Head of caudate nucleus (tissue), 42 donors: ENCODE measurements at places on chromosomes 7 and 10.

DNA sequence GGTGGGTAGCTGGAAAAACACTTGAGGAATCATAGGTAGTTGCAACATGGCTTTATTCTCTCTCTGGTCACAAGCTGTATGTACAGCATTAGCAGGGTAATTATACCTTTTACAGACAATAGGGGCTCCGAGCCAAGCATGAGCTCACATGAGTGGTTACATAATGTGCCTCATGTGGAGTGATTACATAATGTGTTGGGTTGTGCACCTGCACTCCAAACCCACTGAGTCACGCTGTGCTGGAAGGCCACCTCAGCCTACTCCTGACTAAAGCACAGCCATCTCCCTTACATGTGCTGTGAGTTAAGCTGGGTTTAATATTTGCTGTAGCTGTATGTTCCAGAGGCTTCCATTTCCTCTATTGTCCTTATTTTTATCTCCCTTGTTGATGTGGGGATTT, 348.7 kb upstream of the SEMA3C start:
- DNase-seq: no peak

DNA sequence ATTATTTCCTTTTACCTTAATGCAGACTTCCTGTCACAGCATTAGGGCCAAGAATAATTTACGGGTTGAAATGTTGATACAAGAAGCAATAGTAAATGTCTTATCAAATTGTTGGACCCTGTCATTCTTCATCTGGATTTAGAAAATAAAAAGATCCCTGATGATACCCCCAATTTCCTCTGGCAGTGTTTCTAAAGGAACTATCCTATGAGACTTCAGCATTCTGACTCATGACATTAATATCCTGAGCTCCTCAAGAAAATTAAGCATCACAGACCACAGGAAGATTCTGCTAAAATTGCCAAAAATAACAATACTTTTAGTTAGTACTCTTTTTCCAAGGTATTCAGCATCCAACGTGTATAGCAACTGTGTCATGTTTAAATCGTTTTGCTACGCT, 490.5 kb upstream of the ANKRD30A start:
- DNase-seq: no peak

- no peak for DNase-seq
Measured at GRCh38 chr7:103987451-103987850, 2.0 kb downstream of the RELN start.

DNA sequence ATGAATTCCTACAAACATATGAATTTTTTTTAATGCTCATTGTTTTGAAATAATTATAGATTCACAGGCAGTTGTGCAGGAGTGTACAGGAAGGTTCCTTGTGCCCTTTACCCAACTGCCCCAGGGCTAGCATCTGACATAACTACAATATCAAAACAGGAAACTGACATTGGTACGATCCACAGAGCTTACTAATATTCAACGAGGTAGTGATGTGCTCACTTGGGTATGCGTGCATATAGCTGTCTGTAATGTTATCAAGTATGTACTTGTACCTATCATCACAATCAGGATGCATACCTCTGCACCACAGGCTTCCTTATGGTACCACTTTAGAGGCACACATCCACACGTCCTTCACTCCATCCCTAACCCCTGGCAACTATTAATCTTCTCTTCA, 68.3 kb downstream of the BMS1 start:
- no peak for DNase-seq

DNA sequence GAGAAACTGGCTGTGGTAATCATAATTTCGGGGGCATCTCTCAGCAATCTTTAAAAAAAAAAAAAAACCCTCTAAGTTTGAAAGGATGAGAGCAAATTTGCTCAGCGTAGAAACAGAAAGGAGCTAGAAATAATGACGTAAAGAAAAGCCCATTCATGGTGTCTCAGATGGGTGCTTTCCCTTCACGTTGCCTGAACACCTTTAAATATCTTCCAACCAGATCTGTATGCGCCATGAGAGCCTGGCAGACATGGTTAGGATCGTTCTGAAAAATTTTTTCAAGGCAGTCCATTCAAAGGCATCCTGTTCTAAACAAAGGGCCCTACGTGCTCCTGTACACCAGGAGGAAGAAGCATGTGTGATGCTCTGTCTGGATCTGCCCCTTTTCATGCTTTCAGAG, 141.2 kb upstream of the C1QL3 start:
- DNase-seq: no peak

DNA sequence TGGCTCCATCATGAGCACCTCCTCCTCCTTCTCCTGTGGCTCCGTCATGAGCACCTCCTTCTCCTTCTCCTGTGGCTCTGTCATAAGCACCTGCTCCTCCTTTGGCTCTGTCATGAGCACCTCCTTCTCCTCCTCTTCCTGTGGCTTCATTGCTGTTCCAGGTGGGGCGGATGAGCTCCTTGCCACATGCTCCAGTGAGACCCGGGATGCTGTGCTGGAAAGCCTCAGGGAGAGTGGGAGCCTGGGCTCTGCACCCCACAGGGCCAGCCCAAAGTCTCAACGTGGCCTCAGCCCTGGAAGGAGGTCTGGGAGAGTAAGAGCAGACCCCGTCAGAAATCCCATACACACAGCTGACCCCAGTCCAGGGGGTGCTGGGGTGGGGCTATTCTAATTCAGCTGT, 380.7 kb downstream of the TCERG1L start:
- DNase-seq: no peak

GRCh38 chr10:125221716-125222115, 61.4 kb upstream of the CTBP2 start:
- no peak for DNase-seq

DNA sequence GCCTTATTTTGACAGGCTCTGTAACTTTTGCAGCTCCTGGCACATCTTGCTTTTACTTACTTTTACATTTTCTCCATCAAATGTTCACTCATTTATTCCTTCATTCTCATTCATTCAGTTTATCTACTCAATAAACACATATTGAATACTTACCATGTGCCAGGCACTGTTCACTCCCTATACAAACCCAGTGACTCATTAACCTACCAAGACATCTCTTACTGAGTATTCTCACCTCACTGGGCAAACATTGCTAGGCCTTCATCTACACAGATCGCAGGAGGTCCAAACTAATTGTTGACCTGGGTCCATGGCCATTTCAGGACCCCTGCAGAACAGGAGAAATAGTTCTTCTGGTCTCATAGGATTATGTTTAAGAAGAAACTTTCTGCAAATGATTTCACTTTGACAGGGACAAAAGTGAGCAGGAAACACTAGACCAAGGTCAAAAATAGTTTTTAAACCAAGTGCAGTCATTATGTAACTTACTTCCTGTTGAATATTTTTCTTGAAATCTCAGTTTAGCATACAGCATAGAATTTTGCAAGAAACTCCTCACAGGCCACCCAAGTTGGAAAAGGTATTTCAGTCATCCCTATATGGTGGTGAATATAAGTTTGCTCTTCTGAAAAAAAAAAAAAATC, 17.6 kb downstream of the SLC26A4 start:
- no peak for DNase-seq

GRCh38 chr7:92831716-92832533, 4.4 kb downstream of the CDK6 start:
- no peak for DNase-seq

GRCh38 chr10:86747796-86748581, 8.4 kb upstream of the BMPR1A start:
- DNase-seq: no peak

- no peak for DNase-seq
Measured at GRCh38 chr10:125761961-125762360, 13.7 kb downstream of the MMP21 start.

DNA sequence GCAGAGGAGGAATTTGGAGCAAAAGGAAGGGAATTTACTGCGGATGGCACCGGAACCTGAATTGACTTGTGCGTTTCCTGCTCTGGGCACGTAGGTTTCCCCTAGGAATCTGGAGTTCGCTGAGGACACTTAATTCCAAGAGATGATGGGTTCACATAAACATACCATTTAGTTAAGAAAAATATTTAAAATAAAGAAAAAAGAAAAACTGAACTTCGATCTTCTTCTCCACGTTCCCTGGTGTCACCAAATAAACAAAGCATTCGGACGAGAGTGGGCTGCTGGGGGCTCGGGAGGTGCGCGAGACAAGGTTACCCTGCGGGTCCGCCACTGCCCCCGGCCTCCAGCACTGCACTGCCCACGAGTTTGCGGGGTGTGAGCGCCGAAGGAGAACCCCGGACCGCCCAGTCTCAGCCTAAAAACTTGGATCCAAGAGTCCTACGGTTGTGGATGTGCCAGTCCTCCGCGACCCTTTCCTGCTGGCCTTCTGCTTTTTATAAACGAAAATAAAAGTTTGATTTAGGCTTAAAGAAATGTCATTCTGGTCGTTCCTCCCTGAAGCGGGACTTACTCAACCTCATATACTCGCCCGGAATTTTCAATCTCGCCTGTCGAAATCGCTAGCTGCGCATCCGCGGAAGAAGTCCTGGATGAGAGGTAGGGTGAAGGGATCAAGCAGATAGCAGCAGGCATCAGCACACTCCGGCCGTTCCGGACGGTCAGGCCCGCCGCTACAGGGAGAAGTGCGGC, 30.3 kb downstream of the SKIDA1 start:
- DNase-seq: no peak

- DNase-seq: no peak
Measured at GRCh38 chr7:137296576-137296975, 47.0 kb downstream of the PTN start.

DNA sequence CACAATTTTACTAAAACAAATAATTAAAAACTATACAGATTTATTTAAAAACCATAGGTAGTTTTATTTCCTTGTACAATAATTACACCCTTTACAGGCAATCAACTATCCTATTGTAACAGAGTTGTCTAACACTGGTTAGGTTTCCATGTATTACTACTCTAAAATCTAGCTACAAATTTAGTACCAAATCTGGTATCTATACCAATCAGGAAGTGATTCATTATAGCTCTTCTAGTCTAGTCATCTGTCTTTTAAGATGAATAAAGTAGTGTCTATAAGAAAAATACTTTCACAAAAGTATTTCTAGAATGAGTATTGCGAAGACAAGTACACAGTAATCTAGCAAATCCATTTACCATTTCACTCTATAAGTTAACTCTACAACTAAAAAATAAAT, 16.9 kb downstream of the ZNF800 start:
- no peak for DNase-seq

- no peak for DNase-seq
Measured at GRCh38 chr10:128859738-128860386, 607.2 kb upstream of the MGMT start.

- DNase-seq: no peak
Measured at GRCh38 chr7:127393368-127394058, 1.0 kb upstream of the ZNF800 start.

DNA sequence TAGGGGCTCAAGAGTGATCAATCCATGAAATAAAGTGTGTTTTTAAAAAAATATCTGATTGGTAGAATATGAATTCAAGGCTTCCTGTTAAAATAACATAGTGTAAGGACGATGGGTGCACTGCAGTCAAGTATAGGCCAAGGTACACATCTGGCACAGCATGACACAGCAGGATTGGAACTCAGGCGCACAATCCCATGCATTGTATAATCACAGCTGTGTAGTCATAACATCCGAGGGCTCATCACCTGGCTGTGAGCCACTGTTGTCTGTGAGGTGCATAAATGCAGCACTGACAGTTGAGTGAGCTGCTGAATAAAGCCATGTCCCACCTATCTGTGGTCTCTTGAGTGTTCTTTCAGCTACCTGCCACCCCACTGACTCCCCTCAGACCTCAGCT, 142.3 kb upstream of the HPS1 start:
- DNase-seq: no peak

GRCh38 chr10:119357412-119358151, 150.2 kb downstream of the GRK5 start:
- DNase-seq: no peak

DNA sequence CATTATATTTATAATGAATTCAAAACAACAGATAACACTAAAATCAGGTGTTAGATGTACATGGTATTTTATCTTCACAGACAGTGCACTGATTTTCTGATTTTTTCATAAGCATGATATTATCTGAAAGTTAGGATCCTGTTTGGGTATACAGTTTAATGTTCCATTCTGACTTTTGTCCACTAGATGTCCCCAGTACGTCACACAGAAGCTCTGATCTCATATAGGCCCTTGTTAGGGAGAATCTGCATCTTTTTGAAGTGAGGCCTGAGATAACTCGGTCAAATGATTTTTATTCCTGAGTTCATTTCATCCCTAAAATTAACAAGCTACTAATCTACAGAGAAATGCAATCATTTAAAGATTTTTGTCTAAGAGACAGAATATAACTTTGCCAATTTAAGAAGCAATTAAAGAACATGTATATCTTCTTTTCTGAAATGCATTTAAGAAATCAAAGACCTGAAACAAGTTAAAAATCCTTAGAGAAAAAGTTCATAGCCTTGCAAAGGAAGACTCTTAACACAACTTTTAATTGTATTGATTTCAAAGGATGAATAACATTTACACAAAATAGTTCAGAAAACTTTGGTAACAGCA, 72.0 kb upstream of the TES start:
- DNase-seq: no peak

DNA sequence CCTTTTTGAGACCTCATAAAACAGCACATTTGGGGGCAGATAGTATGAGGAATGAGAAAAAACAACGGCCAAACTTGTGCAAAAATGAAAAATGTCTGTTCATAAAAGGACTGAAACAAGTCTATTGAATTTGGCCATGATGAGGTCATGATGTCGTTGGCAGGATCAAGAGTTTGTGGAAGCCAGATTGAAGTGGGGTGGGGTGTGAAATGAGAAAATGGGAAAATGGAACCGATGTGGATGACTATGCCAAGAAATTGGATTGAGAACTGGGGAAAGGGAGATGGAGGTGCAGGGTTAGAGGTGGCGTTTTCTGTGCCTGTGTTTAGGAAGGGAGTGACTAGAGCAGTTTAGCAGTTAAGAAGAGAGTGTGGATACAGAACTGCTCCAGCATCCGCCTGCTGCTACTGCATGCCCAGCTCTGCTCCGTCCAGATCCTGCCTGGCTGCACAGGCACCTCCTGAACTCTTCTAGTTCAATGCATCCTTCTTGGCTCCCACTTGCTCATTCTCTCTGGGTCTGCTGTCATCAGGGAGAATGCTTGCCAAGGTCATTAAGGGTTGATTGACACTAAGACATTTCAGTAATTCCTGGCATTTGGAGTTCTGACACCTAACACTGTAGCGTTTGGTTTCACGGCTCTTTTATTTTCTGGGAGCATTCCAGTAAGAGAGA, 111.9 kb downstream of the GALNT17 start:
- no peak for DNase-seq

DNA sequence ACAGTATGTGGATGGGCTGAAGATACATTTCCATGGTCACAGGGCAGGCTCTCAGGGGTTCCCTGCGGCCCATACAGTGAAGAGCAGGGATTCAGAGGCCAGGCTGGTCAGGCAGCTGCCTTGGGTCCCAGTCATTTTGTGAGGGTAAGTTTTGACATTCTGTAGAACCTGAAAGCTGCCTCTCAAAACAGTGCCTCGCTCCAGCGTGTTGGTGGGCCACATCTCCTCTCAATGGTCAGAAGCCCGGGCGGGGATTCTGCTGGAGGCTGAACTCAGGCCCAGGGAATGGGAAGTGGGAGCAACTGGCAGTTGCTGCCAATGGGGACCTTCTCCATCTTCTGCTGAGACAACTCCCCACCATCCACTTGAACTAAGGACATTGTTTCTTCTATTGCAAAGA, 190.0 kb downstream of the PTPN20 start:
- DNase-seq: no peak
